Lower leg skin (tissue), 4 donors: ENCODE measurements at places on chromosomes 16 and 17. TPM values are rescaled to one million over a fixed set of nuclear protein-coding genes. Genes with fewer than 3 reads are reported as not detected.

Gene CDT1
- 10.4 TPM for total RNA-seq

DNA sequence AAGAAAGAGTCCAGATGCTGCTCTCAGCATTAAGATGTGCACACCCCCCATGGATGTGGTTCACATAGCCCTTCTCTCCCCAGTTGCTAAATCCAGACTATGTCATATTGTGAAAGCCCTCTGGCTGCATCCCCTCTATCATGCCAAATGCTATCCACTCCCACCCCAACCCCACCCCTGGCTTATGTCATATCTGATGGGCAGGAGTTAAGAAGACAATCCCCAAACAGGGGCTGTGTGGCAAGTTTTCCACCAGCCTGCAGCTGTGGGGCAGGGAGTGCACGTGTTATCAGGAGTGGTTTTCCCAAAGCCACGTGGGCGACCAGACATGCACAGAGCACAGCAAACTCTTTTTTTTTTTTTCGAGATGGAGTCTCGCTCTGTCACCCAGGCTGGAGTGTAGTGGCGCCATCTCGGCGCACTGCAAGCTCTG is 10.0 kb downstream of the FAM117A start:
- DNase-seq: peak; percentile 55

DNA sequence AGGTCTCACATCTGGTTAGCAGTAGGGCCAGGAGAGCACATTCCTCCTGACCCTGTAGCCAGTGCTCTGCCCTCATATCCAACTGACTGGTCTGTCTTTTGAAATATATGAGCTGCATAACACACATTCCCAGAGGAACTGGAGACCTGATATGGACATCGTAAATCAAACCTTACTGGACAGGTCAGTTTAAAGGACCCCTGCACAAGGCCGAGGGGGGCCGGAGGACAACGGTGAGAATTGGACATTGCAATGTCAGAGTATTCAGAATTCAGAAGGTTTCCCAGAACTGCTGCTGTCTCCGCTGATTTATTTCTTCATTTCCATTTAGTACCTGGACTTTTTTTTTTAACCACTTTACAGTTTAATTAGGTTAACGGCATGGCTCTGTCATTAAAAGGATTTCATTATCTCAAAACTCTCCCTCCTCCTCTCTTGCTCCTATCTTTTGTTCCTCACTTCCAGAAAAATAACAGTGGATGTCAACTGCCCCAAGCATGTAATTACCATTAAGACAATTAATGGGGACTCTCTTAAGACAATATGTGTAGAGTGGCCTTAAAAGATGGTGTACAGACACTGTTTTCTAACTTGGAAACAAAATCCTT is 4.9 kb downstream of the PMFBP1 start:
- no peak for DNase-seq

GRCh38 chr17:8742819-8743218 is 1.8 kb downstream of the CCDC42 start:
- DNase-seq: no peak

Gene RND2
- 1.4 TPM for total RNA-seq

Gene SOCS1
- 9.1 TPM for total RNA-seq

GRCh38 chr17:32396343-32396742 is 46.4 kb downstream of the ZNF207 start:
- DNase-seq: peak; percentile 34
